ENCODE measurements at places on chromosomes 1 and 21.

GRCh38 chr1:162943622-162944021, 82.6 kb upstream of the CCDC190 start:
- no peak for ATAC-seq

GRCh38 chr1:62336995-62337705, 17.9 kb upstream of the KANK4 start:
- ATAC-seq: no peak

- ATAC-seq: no peak
Observed at GRCh38 chr1:48644905-48645605, 131.6 kb downstream of the BEND5 start.

GRCh38 chr1:82549841-82550240, 749.1 kb downstream of the ADGRL2 start:
- ATAC-seq: no peak

- ATAC-seq: no peak
Observed at GRCh38 chr1:194367121-194367520, 1180.7 kb upstream of the B3GALT2 start.

- ATAC-seq: no peak
Observed at GRCh38 chr1:58144698-58145270, 401.7 kb downstream of the OMA1 start.

- ATAC-seq: no peak
Observed at GRCh38 chr1:215458104-215458503, 109.0 kb upstream of the KCTD3 start.

Measured in activated CD4-positive, CD25-positive, alpha-beta regulatory T cell treated with anti-CD3 and anti-CD28 coated beads, Interleukin-2, amount 50 U/mL, for 24 hours (primary cell).